ENCODE measurements at places on chromosomes 4 and X.

DNA sequence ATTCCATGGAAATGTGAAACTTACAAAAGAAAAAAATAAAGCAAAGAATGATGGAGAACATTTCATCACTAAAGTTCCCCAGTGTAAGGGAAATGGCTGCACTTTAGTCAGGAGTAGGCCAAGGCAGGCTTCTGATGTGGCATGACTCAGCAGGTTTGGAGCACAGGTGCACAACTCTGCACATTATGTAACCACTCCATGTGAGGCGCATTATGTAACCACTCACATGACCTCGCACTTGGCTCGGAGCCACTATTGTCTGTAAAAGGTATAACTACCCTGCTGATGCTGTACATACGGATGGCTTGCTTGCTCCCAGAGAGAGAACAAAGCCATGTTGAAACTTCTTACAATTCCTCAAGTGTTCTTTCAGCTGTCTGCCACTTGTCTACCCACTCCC is 727.6 kb downstream of the TRAM1L1 start:
- DNase-seq = no peak

- no peak for DNase-seq
These were observed 28.6 kb downstream of the FAM241A start for GRCh38 chr4:112173593-112174558.

GRCh38 chrX:43813898-43814297 is 68.4 kb downstream of the MAOB start:
- no peak for DNase-seq

DNA sequence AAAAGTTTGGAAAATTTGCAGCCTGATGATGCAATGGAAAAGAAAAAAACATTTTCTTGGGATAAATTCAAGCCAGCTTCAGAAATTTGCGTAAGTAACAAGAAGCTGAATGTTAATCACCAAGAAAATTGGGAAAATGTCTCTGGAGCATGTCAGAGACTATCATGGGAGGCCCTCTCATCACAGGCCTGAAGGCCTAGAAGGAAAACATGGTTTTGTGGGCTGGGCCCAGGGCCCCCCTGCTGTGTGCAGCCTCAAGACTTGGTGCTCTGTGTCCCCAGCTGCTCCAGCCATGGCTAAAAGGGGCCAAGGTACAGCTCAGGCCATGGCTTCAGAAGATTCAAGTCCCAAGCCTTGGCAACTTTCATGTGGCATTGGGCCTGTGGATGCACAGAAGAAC is 1049.8 kb upstream of the GRIA3 start:
- no peak for DNase-seq

GRCh38 chr4:1208266-1208961 is 36.0 kb upstream of the SPON2 start:
- DNase-seq = no peak

GRCh38 chr4:109472343-109472761 is 38.7 kb downstream of the SEC24B start:
- peak; percentile 13 for DNase-seq

GRCh38 chr4:78570117-78570516 is 18.5 kb downstream of the ANXA3 start:
- DNase-seq = no peak

GRCh38 chr4:76589872-76590797 is 155.1 kb downstream of the SHROOM3 start:
- DNase-seq = no peak

GRCh38 chr4:13523105-13523477 is 21.2 kb downstream of the NKX3-2 start:
- DNase-seq = no peak

DNA sequence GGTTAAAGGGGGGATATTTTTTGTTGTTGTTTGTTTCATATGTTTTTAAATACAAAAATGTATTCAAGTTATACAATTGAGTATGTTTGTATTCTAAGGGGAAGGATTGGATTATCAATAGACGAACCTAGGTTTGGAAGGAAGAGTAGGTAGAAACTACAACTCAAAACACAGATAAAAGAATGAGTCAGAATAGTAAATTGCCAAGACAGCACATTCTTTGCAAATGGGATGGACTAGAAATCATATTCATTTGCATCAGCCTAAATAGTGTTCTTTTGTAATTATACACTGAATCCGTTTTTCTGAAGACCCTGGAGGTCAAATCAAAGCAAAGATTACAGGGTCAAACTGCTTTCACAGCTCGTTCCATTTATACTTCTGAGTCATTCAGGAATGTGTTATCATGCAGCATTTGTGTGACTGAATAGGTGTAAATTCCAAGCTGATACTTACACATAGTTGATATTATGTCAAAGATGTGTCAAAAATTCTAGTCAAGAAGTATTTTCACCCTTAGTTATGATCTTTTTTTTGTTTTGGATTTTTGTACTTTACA is 273.3 kb upstream of the FAT4 start:
- DNase-seq = no peak

- DNase-seq = no peak
These were observed 482.4 kb downstream of the NAF1 start for GRCh38 chr4:162684371-162684700.

GRCh38 chr4:21410372-21410771 is 538.2 kb downstream of the KCNIP4 start:
- no peak for DNase-seq

GRCh38 chrX:133171962-133172708 is 46.0 kb downstream of the TFDP3 start:
- DNase-seq = no peak

DNA sequence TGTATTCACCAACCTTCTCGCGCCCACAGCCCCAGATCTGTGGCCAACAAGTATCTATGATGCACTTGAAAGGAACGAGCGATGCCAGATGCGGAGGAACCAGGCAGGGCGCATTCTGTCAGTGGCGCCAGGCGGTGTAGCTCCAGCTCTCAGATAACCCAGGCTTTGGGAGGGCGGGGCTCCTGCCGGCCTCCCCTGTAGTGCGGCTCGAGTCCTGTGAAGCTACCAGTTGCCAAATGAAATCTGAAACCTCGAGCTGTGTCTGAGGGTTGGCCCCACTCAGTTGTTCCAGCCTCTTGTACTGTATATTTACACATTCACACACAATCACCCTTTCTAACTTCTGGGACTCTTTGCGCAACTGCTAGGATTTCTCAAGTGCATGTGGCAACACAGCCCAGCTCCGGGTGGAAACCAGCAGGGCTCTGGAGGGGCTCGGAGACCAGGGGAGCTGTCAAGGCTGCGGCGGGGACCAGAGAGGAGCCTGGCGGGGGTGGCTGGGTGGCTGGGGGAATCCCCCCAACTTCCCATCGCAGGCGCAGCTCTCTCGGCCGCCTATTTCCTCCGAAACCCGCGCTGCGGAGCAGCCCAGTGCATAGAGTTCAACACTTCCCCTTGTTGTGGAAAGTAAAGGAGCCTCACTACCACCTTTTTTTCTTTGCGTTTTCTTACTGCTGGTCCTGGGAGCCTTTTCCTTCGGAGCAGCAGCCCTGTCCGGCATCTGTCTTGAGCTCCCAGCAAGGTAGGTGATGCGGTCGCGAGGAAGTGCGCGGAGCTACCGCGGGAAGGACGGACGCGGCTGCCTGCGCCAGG is at the start of gene ARHGAP24:
Gene ARHGAP24 (plus strand): TSS at position 333 of the 813 bp plus-strand sequence.
- DNase-seq = peak; percentile 1

GRCh38 chr4:41611881-41612871 is 74.2 kb downstream of the LIMCH1 start:
- DNase-seq = no peak

GRCh38 chr4:68283095-68283494 is 37.6 kb upstream of the TMPRSS11B start:
- no peak for DNase-seq

DNA sequence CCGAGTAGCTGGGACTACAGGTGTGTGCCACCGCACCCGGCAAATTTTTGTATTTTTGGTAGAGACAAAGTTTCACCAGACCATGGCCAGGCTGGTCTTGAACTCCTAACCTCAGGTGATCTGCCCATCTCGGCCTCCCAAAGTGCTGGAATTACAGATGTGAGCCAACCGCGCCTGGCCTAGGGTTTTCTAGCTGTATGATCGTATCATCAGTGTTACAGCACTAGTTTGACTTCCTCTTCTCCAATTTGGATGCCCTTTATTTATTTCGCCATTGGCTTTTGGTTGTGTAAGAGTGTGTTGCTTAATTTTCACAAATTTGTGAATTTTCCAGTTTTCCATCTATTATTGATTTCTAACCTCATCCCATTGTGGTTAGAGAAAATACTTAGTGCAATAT is 5.2 kb downstream of the TKTL1 start:
- no peak for DNase-seq

DNA sequence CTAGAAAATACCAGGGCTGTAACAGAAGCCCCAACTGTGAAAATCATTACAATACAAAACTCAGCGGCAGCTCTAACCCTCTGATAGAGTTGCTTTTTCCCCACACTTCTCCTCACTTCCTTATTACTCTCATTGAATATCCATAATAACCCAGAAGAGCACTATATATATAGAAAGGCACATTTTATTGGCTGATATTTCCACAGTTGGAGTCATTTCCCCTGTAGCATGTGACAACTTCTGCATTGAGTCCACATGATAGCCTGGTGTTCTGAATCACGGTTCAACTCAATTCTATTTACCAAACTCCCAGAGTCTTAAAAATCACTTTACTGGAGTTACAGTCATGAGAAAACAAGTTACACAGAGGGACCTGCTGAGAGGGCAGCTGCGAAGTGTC is 46.6 kb upstream of the NWD2 start:
- DNase-seq = no peak

DNA sequence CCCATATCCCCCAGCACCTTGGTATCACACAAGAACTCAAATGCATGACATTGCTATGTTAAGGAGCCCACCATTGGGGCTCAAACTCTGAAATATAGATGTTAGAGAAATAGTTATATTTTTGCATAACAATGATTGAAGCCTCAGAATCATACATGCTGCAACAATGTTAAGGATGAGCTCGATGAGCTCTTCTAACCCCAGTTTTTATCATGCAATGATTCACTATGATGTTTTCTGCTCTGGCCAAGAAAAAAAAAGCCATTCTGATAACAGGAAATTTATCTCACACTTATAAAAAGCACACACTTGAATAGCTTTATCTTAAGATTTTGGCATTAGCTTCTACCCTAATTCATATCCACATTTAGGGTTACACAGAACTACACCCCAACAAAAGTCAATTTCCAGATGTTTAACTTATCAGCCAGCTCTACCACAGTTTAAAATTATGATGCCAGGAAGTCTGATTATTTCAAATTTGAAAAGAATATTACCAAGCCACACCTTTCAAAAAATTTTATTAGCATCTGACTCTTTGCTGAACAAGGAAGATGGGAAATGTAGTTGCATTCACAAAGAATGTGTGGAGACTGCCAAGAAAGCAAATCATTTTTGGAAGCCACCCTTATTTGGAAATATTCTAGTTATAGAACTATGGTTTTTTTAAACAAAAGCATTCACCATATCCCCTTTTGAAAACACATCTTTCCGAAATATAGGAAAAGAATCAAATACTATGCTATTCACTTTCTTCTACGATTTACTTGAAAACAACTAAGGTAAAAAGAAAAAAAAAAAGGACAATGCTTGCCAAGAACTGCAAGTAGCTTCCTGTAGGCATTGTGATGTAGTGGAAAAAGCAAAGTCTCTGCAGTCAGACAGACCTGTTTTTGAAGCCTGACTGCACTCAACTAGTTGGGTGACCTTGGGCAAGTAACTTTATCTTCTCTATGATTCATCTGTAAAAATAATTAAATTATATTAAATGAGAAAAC is 100.8 kb upstream of the PLS3 start:
- DNase-seq = no peak

DNA sequence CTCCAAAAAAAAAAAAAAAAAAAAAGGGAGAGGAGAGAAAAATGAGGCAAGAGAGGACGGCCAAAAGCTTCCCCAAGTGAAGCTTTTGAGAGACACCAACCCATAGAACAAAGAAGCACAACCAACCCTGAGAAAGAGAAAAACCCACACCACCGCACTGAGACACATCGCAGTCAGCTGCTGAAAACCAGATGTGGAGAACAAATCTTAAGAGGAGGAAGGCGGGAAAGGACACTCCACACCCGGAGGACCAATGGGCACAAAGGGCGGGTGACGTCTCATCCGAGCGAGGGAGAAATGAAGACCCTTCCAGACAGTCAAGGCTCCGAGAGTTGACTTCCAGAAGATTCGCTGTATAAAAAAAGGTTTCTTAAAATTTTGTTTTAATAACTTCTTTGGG is 112.1 kb downstream of the AFAP1 start:
- DNase-seq = no peak

DNA sequence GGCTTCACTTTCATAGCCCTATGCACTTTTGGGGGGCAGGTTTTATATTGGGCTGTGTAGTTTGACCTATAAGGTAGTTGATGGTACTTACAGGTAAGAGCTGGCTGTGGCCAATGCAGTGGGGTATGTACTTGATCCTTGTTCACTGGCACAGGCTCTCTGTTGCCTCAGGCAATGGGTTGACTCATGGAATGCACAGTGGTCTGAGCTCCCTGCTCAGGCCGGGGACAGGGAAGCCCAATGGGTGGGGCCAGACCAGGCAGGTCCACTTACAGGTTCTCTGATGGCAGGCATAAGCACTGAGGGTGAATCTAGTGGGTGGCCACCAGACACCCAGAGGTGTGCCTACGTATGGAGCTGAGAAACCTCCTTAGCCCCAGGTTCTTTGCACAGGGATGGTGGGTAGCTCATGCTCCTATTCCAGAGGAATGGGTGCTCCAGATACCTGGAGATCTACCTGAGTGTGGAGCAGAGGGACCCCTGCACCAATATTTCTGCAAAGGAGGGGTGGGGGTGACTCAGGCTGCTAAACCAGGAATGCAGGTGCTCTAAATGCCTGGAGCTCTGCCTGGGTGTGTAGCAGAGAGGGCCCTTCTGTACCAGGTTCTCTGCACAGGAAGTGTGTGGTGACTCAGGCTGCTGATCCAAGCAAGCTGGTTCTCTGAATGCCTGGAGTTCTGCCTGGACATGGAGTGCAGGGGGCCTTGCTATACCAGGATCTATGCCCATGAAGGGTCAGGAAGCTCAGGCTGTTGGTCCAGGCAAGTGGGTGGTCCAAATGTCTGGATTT is 52.3 kb downstream of the IL1RAPL2 start:
- DNase-seq = no peak
